ENCODE measurements at places on chromosomes 7 and 10.

- DNase-seq, result no peak
Observed at GRCh38 chr10:116947841-116948529, 57.0 kb downstream of the SHTN1 start.

DNA sequence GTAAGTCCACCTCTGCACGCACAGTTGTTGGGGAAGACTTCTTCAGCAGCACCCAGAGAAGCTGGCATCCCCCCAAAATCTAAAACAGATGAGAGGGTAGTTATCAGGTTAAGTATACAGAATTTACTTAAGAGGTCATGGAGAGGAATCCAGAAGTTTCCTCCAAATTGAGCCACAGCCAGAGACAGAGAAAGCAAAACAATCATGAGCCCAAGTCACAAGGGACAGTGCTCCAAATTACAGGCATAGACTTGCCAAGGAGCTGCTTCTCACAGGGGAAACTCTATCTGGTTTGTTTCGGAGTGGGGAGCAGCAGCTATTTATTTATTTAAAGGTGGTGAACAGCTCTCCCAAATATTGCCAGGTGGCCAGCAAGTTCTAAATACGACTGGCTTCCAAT lies 308.4 kb downstream of the SKIDA1 start:
- no peak for DNase-seq

- DNase-seq, result no peak
Observed at GRCh38 chr7:85521108-85521694, 334.3 kb upstream of the SEMA3D start.

DNA sequence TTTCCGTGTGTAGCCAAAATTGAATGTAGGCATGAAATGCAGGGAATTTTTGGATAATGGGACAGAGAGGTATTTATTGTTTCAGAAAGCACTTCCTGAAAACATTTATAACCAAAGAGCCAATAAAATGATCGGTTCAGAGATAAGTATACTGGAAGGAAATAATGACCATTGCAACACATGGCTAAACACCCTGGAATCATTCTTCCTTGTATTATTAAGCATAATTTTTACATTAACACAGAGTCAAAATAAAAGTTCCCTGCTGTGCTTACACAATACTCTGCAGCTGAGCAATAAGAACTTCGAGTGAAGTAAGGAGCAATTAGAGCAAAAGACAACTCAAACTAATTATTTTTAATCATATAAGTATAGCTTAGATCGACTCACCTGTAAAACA lies 648.3 kb downstream of the TNS3 start:
- DNase-seq, result no peak

DNA sequence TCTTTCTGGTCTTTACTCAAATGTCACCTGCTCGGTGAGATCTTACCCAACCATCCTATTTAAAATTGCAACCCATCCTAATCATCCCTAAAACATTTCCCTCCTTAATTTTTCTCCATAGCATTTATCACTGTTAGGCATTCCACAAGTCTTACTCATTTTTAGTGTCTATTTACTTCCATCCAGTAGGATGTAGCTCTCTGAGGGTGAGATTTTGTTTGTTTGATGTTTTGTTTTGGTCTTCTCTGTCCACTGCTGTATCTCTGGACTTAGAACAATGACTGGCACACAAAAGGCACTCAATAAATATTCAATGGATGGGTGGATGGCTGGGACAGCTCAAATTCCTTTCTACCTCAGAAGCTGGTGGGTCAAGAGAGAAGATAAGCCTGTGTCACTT lies 15.8 kb upstream of the DUSP5 start:
- DNase-seq, result no peak

GRCh38 chr10:102776779-102777456 lies 33.2 kb downstream of the WBP1L start:
- no peak for DNase-seq

- DNase-seq, result no peak
Observed at GRCh38 chr7:7992506-7992905, 23.9 kb downstream of the GLCCI1 start.

DNA sequence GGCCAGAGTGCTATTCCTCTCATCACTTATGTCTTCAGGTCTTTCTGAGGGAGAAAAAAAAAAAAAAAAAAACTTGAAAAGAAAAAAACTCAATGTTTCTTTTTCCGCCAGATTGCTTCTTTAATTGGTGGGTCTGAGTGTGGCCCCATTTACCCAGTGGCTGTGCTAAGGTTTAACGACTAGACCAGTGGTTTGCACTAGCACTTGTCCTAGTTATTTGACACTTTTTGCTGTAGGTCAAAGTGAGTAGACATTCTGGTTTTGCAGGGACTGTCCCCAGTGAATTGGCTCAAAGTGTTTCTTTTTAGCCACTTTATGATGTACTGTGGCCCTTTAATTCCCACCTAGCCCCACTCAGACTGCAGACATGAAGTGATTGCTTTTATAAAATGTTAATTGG lies 273.3 kb downstream of the PTEN start:
- no peak for DNase-seq

DNA sequence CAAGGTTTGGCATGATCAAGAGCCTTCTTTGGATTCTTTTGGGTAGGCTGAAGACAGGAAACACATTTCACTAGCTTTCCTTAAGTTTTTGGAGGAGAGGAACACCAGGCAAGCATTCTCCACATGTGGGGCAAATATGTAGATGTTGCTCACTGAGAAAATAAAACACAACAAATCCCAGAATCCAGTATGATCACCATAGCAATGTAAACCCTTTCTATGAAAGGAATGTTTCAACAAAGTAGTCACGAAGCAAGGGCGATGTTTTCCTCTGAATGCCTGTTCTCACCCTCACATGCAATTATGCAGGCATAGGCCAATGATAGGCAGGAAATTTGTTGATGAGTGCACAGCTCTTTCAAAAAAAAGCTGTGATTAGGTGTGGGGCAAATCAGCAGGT lies 20.5 kb upstream of the CEP41 start:
- DNase-seq, result no peak

DNA sequence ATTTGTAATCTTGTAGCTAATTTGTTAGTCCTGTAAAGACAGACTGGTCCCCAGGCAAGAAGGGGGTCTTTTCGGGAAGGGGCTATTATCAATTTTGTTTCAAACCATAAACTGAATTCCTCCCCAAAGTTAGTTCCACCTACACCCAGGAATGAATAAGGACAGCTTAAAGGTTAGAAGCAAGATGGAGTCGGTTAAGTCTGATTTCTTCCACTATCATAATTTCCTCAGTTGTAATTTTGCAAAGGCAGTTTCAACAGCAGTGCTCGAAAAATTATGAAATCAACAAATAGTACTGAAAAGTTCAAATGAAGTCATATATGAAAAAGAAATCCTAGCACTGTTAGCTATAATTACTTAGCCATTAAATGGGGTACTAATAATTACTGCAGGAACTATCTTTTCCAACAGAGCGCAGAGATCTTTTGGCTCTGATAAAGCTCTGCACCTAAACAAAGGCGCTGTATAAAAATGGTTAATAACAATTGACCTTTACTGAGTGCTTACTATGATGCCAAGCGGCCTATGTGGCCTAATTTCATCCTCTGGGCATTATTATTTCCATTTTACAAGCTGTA lies 756 bp upstream of the SEC24C start:
- DNase-seq, result no peak

DNA sequence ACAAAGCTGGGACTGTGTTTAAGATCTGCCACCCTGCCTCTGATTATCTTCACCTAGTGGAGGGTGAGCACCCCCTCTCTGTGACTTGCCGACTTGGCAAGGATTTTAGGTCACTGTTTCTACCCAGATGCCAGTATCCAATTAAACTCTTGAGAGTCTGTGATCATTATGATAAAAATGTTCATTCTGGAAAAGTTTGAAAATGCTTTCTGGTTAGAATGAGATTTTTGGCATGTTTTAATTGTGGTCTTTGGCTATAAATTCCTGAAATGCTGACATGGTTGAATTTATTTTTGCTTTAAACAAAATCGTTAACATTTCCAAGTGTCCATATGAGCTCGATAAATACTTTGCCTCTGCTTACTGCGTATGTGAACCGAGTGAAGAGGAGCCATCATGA lies 221.4 kb downstream of the BICC1 start:
- DNase-seq, result no peak

- DNase-seq, result no peak
Observed at GRCh38 chr10:7111561-7111960, 299.3 kb downstream of the SFMBT2 start.

GRCh38 chr7:112202816-112203215 lies 3.4 kb downstream of the DOCK4 start:
- DNase-seq, result peak; percentile 6

- no peak for DNase-seq
Observed at GRCh38 chr7:75567948-75568595, 76.0 kb downstream of the SPDYE5 start.

DNA sequence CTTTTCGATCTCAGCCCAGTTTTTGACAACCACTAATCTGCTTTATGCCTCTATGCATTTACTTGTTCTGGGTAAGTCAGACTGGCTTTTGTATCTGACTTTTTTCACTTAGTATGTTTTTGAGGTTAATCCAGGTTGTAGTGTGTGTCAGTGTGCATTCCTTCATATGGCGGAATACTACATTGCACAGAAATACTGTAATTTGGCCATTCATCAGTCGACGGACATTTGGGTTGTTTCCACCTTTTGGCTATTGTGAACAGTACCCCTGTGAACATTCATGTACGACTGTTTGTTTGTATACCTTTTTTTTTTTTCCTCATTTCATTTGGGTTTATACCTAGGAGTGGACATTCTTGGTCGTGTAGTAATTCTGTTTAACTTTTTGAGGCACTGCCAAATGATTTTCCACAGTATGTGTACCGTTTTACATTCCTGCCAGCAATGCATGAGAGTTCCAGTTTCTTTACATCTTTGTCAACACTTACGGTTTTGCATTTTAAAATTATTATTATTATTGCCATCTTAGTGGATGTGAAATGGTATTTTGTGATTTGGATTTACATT lies 57.4 kb downstream of the MKLN1 start:
- no peak for DNase-seq

DNA sequence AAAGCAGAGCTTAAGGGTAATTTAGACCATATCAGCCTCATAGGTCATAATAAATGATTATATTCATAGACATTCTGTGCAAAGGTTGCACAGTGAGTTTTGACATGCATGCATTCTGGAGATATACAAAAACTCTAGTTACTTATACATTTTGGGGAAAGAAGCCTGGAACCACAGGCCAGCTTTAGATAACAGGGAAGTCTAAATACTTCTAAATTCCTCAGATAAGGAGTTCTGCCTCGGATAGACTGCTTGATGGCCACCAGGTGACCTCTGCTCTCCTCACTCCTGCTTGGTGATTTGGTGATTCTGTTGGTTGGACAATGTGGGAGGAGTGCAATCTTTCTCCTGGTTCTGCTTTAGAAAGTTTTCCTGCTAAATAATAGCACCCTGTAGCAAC lies 77.9 kb downstream of the SGMS1 start:
- no peak for DNase-seq

DNA sequence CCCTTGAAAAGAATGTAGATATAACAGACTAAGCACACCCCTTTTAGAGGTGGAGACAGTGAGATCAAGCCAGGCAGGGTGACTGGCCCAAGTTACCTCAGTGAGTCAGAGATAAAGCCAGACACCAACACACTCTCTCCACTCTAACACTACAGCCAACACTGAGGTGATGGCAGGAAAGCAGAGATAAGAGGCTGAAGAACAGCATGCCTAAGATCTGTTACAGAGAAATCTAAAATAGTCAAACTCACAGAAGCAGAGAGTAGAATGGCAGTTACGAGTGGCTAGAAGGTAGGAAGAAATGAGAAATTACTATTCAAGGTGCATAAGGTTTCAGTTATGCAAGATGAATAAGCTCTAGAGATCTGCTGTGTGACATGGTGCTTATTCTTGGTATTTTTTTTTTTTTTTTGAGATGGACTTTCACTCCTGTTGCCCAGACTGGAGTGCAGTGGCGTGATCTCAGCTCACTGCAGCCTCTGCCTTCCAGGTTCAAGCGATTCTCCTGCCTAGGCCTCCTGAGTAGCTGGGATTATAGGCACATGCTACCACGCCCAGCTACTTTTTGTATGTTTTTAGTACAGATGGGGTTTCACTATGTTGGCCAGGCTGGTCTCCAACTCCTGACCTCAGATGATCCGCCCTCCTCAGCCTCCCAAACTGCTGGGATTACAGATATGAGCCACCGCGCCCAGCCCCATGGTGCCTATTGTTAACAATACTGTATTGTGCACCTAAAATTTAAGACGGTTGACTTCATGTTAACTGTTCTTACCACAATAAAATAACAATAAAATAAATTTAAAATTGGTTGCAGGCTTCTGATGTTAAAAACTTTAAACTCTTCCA lies 28.7 kb downstream of the ICA1 start:
- no peak for DNase-seq

- DNase-seq, result no peak
Observed at GRCh38 chr10:71757399-71757922, 15.9 kb downstream of the VSIR start.

DNA sequence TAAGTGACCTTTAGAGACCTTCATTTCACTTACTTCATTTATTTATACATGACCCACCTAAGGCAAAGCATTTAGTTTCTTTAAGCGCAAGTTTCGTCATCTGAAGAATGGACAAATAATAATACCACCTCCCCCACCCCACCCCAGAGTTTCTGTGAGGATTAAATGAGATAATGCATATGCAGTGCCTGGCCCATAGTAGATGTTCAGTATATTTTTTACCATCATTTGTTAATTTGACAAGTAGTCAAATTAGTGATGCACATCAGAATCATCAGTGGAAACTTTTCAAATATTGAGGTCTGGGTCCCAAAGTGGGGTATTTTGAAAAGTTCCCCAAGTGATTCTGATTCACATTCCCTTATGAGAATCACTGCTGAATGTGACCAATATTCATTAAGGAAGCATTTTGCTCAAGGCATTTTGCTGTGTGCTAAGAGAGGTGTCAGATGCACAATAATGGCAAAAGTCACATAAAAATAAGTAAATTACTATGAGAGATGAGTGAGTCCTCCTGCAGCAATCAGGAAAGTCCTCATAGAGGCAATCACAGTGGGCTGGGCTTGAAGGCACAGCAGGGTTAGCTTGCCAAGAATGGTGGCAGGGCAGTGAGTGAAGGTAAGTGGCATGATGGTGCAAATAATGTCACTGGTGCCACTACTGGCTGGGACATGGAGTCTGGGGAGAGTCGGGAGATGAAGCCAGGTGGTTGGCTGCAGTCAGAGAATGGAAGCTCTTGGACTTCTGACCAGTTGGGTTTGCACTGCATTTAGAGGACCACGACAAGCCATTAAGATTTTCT lies 244.1 kb downstream of the PTEN start:
- no peak for DNase-seq

DNA sequence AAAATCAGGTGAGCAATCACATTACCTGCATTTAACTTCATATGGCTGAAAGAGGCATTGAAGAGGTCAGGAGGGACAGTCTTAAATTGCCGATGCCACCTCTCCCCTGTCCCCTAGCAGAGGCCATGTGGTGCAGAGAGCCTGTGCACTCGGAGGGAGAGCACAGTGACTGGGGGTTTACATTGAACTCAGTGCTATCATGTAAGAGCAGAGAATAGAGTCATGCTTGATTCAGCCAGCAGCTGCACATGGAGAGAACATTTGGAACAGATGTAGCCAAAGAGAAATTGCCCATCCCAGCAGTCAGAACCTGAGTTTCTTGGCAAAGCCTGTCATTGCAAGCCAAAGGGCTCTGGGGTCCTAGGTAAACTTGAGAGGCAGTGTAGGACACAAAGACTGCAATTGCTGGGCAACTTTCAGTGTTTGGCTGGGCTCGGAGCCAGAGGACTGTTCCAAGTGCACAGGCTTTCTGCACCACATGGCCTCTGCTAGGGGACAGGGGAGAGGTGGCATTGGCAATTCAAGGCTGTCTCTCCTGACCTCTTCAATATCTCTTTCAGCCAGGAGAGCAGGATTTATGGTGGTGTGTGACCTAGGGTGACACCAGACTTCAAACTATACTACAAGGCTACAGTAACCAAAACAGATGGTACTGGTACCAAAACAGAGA lies 267.1 kb downstream of the REEP3 start:
- DNase-seq, result no peak

GRCh38 chr10:83835945-83836745 lies 303.2 kb upstream of the GHITM start:
- no peak for DNase-seq

Data from stimulated activated CD4-positive, alpha-beta T cell treated with anti-CD3 and anti-CD28 coated beads, Interleukin-15, amount 100 ng/mL, for 48 hours (primary cell).